Effector memory CD8-positive, alpha-beta T cell (primary cell): ENCODE measurements at places on chromosomes 11 and 22.

- H3K27me3 ChIP-seq = no peaks in the 10 kb centered on the region
- H3K4me3 ChIP-seq = no peak overlapping the region
- H3K4me1 ChIP-seq = no peaks in the 10 kb centered on the region
- no peak overlapping the region for H3K27ac ChIP-seq
- no peaks in the 10 kb centered on the region for H3K36me3 ChIP-seq
- DNase-seq = no peak
These were observed 10.1 kb upstream of the BLID start for GRCh38 chr11:122126024-122126688.

DNA sequence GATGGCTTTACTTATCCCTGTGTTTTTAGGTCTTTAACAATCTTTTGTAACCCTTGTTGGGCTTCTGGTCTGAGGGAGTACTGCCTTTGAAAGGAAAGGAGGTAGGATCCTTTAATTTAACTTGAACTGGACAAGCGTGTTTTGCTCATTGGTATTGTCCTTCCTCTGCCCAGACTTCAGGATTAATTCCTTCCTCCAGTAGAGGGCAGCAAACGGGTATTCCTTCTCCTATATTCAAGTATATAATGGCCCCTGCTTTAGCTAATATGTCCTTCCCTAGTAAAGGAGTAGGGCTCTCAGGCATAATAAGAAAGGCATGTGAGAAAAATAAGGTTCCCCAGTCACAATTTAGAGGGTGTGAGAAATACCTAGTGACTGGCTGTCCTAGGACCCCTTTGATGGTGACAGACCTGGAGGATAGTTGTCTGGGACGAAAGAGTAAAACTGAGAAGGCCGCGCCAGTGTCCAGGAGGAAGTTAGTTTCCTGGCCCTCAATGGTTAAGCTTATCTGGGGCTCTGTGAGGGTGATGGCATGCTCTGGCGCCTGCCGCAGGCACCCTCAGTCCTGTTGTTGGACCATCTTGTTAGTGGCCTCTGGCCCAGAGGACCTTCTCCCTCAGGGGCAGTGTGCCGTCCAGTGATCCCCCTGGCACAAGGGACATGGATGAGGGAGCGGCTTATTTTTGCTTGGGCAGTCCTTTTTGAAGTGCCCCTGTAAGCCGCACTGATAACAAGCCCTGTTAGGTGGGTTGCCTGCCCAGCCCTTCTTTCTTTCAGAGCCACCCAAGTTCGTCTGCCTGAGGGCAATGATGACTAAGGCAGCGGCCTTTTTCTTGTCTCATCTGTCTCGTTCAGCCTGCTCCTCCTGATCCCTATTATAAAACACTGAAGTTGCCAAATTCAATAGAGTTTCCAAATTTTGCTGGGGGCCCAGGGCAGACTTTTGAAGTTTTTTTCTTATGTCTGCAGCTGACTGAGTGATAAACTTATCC is 51.8 kb downstream of the C11orf71 start:
- peaks cover 8% of the 10 kb centered on the region for H3K36me3 ChIP-seq
- DNase-seq = peak; percentile 29
- no peak overlapping the region for H3K27ac ChIP-seq
- H3K4me3 ChIP-seq = no peak overlapping the region

DNA sequence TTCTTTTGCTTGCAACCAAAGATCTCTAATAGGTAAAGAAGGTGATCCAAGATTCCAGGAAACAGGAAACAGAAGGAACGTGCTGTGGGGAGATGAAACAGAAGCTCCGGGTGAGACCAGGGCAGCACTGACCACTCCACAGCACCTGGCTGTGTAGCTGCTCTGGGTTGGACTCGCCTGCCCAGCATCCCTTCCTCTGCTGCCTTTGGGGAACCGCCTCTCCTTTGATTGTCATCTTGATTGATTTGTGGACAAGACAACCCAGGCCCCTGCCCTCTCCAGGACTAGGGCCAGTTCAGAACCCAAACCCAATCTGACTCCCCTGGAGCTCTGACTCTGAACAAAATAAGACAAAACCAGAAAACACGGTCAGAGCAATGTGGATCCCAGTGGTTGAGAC is 14.7 kb upstream of the APOBEC3A start:
- H3K36me3 ChIP-seq = no peaks in the 10 kb centered on the region
- H3K27ac ChIP-seq = no peak overlapping the region
- peaks cover 70% of the 10 kb centered on the region for H3K27me3 ChIP-seq
- peak overlapping the region; percentile 77 for H3K4me3 ChIP-seq

GRCh38 chr11:128548649-128549255 is 38.6 kb downstream of the ETS1 start:
- peak overlapping the region; percentile 80 for H3K4me3 ChIP-seq
- H3K4me1 ChIP-seq = peaks cover 37% of the 10 kb centered on the region
- H3K27ac ChIP-seq = peak overlapping the region; percentile 76
- H3K27me3 ChIP-seq = no peaks in the 10 kb centered on the region

DNA sequence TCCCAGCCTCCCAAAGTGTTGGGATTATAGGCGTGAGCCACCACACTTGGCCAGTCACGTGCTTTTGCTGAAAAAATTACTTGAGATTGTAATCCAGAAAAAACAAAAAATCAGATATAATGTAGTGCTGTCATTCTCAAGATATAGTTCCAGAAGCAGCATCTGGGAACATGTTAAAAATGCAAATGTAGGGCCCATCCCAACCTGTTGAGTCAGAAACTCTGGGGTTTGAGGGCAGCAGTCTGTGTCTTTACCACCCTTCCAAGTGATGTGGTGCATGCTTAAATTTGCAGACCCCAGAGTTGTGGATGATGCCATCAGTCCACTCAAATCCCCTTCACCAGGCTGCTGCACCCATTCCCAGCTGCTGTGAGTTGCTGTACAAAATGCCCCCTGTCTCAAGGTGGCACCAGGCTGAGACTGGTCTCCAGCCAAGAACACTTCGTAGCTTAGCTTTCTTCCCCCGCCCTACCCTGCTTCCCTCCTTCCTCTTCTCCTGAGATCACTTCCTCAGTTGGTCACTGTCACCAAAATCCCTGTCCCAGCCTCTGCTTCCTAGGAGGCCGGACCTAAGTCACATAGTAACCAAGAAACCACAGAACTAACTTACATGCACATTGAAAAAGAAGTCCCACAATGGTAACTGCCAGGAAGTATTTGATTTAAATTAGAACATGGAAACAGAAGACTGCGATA is 18.2 kb upstream of the ARRB1 start:
- H3K27me3 ChIP-seq = no peaks in the 10 kb centered on the region
- no peak overlapping the region for H3K4me3 ChIP-seq
- no peaks in the 10 kb centered on the region for H3K36me3 ChIP-seq
- H3K27ac ChIP-seq = no peak overlapping the region
- DNase-seq = no peak
- peaks cover 3% of the 10 kb centered on the region for H3K4me1 ChIP-seq

DNA sequence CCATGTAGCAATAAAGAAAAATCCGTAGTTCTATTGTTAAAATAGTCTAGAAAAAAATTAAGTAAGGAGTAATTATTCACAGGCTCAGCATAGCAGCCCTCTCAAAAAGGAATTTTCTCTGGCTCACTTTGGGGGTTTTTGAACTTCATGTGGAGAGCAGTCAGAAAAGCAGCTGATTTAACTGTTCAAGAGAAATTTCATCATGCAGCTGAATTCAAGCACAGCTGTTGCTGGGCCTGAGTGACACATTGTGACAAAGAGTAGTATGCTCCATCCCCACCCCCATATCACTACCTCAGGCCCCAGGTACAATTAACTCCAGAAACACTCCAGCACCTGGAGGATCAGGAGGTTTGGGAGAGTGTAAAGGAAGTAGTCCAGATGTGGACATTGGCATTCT is 272.1 kb downstream of the FAM76B start:
- no peak overlapping the region for H3K4me3 ChIP-seq
- no peaks in the 10 kb centered on the region for H3K4me1 ChIP-seq
- no peak overlapping the region for H3K27ac ChIP-seq
- peaks cover 3% of the 10 kb centered on the region for H3K36me3 ChIP-seq

DNA sequence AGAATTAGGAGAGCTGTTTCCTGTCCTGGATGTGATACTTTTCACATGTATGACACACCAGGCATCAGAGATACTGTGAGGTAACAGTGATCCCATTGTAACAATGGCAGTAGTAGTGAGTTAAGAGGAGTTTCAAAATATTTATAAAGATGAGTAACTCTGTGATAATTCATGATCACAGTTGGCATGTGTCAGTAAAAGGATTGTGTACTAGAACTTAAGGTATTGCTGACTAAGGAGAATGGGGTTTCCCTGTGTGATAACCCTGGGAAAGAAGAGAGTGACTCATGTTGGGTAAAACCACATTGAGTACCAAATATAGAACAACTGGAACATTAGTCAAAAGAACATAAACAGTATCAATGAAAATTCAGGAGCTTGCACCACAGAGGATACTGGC is 22.9 kb upstream of the SLC5A1 start:
- peaks cover 41% of the 10 kb centered on the region for H3K27me3 ChIP-seq
- no peak for DNase-seq
- H3K4me1 ChIP-seq = no peaks in the 10 kb centered on the region
- no peak overlapping the region for H3K4me3 ChIP-seq

- peaks cover 3% of the 10 kb centered on the region for H3K36me3 ChIP-seq
- no peak overlapping the region for H3K27ac ChIP-seq
- peaks cover 2% of the 10 kb centered on the region for H3K4me1 ChIP-seq
- DNase-seq = no peak
These were observed 160.9 kb upstream of the MTMR2 start for GRCh38 chr11:96084610-96085318.

DNA sequence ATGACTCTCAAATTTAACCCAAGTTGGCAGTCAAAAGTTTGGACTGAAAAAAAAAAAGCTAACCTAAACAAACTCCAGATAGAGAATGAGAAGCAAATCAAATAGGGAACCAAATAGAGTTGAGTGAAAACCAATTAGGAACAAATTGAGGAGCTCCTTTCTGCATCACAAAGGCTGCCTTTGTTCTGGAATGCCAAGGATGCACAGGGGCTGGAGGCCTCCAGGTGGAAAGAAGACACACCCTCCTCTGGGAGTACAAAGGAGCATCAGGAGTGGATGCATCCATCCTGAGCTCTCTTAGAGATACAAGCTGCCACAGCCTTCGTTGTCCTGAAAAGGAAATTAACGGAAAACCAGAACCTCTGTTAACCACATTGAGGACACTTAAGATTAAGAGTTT is 73.3 kb downstream of the MRGPRX1 start:
- H3K4me1 ChIP-seq = no peaks in the 10 kb centered on the region
- no peak overlapping the region for H3K27ac ChIP-seq
- H3K27me3 ChIP-seq = peaks cover 48% of the 10 kb centered on the region
- no peaks in the 10 kb centered on the region for H3K36me3 ChIP-seq
- H3K4me3 ChIP-seq = no peak overlapping the region

- peaks cover 24% of the 10 kb centered on the region for H3K27me3 ChIP-seq
- no peaks in the 10 kb centered on the region for H3K36me3 ChIP-seq
- DNase-seq = no peak
- no peak overlapping the region for H3K4me3 ChIP-seq
- H3K4me1 ChIP-seq = no peaks in the 10 kb centered on the region
- no peak overlapping the region for H3K27ac ChIP-seq
These were observed 9.9 kb upstream of the GAL start for GRCh38 chr11:68674461-68674860.
